ENCODE measurements at places on chromosomes 4 and X.

DNA sequence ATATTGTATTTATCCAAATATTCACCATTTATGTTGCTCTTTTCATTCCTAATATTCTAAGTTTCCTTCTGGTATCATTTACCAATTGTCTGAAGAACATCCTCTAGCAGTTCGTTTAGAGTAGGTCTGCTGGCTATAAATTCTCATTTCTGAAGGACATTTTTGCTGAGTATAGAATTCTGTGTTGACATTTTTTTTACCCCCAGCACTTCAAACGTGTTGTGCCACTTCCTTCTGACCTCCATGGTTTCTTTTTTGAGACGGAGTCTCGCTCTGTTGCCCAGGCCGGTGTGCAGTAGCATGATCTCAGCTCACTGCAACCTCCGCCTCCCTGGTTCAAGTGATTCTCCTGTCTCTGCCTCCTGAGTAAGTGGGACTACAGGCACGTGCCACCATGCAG is 26.4 kb downstream of the JADE3 start:
- no peak for DNase-seq

GRCh38 chr4:87144356-87144755 is 76.1 kb downstream of the KLHL8 start:
- DNase-seq = no peak

GRCh38 chr4:100311181-100311580 is 120.9 kb upstream of the DDIT4L start:
- no peak for DNase-seq

DNA sequence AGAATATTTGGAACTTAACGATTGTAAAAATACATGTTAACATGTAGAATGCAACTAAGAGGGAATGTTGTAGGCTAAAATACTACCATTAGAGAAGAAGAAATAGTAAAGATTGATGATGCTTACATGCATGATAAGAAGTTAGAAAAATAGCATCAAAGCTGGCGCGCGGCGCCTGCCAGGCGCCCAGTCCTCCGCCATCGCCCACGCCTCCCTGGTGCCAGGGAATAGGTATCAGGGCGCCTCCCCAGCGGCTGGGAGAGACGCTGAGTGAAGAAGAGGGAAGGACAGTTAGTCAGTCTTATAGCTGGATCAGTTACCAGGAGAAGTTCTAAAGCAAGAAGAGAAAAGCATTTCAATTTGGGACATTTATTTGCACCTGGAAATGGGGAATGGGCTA is 36.0 kb downstream of the NSUN7 start:
- no peak for DNase-seq

DNA sequence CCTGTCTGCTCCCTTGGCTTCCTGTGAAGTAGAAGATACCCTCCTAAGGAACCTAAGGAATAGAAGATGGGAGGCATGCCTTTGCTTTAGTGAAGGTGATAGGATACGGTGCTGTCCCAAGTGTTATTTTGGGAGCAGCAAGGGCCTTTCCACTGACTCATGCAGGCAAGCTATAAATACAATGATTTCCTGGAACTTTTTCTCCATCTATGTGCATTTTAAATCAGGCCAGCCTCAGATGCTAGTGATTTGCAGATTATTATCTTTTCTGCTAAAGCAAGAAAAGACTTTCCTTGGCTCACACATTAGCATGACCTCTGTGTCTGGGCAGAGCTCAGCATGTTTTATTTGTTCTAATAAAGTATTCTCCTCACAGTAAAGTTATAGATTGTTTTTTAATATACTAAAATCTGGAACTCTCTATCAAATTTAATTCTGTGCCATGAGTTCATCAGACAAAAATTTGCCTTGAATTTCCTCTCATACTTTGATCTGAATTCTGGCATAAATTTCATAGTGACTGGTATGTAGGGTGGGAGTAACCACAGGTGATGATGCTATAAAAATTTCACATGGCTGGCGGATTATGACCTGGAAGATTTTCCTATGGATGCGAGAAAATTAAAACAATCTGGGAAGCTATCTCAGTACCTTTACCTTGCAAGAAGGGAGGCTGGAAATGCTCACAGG is 131.7 kb downstream of the REPS2 start:
- DNase-seq = no peak

GRCh38 chrX:131955099-131955777 is 67.9 kb upstream of the STK26 start:
- no peak for DNase-seq

Data from CD8-positive, alpha-beta T cell (primary cell).